LoVo (cell line): ENCODE measurements at places on chromosomes 3 and 15.
A peak's percentile ranks its signal among the peaks of the same experiment; 100 is the strongest.

DNA sequence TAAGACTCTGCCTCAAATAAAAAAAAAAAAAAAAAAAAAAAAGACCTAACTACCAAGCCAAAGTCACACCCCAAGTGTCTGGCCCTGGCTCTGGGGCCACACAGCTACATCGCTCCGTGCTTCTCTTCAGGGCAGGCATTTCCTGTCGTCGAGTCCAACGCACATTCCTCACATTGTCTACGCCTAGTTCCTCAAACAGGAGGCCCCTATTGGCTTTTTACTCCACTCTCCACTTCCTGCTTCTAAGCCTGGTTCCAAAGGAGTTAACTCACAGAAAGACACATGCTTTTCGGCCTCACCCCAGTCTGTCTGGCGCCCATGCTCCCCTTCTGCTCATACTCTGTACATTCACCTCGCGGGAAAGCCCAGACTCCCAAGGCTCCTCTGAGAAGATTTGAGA, 28.8 kb downstream of the KNG1 start:
- peak; percentile 93 for DNase-seq

- peak; percentile 26 for DNase-seq
These were observed 88.3 kb downstream of the MYO5A start for GRCh38 chr15:52440414-52440813.

GRCh38 chr15:32685576-32685975, 32.2 kb upstream of the GREM1 start:
- no peak for DNase-seq

DNA sequence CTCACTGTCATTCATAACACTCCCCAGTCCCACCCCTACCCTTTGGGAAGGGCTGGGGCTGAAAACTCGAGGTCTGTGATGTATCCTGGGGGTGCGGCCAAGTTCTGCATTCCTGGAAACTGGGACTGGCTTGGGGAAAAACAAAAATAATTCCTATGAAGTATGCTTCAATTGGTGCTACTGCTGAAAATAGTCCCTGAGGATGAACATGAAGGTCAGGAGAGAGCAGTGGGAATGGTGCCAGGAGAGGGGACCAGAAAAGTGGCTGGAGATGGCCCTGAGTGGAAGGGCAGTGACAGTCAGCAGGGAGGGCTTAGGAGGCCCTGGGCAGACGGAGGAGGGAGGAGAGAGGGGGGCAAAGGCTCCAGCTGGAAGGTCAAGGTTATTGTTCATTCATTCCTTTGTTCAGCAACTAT, 4.8 kb upstream of the ISLR start:
- DNase-seq, result no peak

DNA sequence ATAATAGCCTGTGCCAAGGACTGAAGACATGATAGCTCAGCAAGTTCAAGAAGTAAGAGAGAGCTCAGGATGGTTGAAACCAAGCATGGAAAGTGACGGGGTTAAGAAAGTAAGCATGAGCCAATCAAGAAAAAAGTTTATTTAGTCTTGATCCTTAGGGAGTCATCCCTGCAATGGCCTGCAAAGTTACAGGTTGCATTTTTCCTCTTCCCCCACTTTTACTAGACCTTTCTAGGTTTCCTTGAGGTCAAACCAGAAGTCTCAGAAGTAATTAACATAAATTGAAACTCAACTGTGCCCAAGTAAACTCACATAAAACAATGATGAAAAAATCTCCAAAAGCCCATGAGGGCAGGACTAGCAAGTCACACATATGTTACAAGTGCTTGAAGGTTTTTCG, 250.9 kb downstream of the MAGI1 start:
- no peak for DNase-seq

- peak; percentile 75 for DNase-seq
These were observed 17.0 kb downstream of the MAGI1 start for GRCh38 chr3:66021731-66022131.

GRCh38 chr3:179027326-179027900, 44.2 kb downstream of the ZMAT3 start:
- DNase-seq, result no peak

- peak; percentile 61 for DNase-seq
These were observed at the start of gene DNAJA4 for GRCh38 chr15:78264304-78265136. DNAJA4 (plus strand) TSS chr15:78264562; CDS start chr15:78264764, 202 bp downstream.

DNA sequence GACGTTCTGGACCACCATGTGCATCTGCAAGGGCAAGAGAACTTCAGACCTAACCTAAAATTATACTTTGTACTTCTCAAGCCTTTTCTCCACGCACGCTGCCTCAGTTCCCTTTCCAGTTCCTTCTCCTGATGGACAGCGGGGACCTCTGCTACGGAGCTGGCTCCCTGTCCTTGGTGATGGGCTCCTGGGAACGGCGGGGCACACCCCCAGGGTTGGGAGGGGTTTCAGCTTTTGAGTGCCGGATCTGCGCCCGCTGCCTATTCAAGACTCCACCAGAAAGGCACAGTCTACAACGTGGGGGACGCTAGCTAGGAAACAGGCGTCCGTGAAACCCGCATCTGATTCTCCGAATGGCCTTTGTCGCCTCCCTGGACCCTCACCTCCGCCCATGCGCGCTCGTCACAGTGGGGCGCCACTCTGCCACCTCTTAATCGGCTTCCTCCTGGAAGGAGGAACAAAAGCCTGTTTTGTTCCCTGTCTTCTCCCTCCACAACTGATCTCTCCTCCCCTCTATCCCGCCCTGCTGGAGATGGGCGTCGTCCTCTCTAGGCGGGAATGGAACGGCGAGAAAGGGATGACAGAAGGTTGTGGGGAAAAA, 2.2 kb downstream of the GPR149 start:
- DNase-seq, result no peak
